SK-MEL-5 (cell line): ENCODE measurements at places on chromosomes 2 and 18.

DNA sequence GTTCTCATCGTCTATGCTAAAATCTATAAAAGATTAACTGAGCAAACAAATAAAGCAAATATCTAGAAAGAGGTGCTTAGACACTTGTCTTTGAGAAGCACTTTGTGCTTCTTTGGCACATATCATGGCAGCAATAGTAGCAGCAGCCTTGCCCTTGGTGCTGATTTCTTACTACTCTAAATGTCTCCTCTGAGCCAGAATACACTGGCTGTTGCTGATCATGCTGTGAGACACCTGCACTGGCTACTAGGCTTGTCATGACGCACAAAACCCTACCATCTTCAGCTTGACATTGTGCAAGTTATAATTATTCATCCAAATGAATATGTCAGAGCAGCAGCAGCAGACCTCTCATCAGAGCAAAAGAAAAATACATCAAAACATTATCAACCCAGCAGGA lies 46.7 kb downstream of the FANCL start:
- no peak for DNase-seq

DNA sequence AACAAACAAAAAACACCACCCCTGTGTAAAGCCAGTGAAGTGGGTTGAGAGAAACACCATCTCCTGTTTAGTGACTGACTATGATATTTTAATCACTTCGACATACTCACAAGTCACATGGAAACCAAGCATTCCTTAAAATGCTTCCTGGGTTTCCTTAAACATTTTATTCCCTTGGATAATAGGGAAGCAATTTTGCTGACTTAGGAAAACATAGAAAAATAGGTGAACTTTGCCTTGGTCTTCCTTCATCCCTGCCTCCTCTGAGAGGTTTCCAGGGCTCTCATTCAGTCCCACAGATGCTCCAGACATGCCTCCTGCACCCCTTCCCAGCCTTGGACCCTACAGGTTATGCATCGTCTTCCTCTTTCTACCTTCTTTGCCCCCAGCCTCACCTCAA lies 122.6 kb upstream of the SERPINE2 start:
- no peak for DNase-seq

- no peak for DNase-seq
Measured at GRCh38 chr2:167752734-167753133, 494.7 kb downstream of the STK39 start.

DNA sequence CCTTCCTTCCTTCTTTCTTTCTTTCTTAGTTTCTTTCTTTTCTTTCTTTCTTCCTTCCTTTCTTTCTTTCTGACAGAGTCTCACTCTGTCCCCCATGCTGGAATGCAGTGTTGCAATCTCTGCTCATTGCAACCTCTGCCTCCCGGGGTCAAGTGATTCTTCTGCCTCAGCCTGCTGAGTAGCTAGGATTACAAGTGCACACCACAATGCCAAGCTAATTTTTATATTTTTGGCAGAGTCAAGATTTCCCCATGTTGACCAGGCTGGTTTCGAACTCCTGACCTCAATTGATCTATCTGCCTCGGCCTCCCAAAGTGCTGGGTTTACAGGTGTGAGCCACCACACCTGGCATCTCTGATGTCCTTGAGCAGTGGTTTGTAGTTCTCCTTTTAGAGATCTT lies 48.5 kb downstream of the IL1R2 start:
- DNase-seq, result no peak

DNA sequence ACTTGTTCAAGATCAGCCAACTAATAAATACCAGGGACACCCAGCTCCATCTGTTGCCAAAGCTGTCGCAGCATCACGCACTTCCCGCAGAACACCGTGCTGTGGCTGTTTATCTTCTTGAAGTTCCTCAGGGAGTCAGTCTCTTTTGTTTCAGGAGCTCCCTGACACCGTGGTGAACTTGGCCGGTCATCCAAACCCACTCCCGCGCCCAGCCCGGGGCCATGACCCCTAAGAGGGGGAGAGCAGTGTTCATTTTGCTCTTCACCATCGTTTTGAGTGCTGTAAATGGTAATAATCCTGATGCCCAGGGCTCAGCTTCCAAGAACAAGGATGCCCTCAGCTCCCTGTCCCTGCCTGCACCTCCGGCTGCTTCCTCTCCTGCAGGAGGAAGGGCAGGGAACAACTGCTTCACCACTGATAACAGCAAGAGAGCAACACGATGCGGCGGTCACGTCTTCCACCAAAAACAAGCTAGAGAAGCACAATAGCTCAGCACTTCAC lies 131.4 kb downstream of the SEPTIN10 start:
- no peak for DNase-seq

GRCh38 chr2:134181219-134181618 lies 72.7 kb upstream of the MGAT5 start:
- DNase-seq, result no peak

- DNase-seq, result no peak
Measured at GRCh38 chr2:72813841-72814240, 12.0 kb downstream of the EXOC6B start.
